RWPE1 (cell line): ENCODE measurements at places on chromosomes 2 and 18.

DNA sequence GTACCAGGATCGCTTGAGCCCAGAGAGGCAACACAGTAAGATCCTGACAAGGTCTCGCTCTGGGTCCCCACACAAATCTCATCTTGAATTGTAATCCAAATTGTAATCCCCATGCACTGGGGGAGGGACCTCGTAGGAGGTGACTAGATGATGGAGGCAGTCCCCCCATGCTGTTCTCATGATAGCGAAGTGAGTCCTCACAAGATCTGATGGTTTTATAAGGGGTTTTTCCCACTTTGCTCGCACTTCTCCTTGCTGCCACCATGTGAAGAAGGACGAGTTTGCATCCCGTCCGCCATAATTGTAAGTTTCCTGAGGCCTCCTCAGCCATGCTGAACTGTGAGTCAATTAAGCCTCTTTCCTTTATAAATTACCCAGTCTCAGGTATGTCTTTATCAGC, 46.0 kb upstream of the SERTAD2 start:
- no peak for DNase-seq

DNA sequence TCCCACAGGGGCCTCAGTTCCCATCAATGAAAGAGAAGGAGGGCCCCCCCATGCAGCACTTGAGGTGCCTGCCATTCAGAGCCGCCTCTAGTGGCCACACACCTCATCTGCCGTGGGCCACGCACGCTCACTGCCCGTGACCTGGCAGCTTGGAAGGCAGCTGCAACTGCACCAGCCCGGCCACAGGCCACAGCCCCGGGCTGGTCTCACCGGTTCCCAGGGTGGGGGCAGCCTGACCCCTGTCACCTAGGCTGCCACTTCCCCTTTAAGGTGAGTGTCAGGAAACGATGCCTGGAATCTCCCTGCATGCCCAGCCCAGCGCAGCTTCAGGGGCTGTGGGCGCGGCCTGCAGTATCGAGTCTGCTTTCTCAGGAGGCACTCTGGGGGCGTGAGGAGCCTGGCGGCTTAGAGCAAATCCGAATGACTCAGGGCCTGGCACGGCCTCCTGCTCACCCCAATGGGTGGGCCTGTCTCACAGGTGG, 2.6 kb downstream of the MAB21L4 start:
- DNase-seq, result peak; percentile 65

- DNase-seq, result no peak
Measured at GRCh38 chr2:16050908-16051489, 110.6 kb downstream of the MYCN start.

DNA sequence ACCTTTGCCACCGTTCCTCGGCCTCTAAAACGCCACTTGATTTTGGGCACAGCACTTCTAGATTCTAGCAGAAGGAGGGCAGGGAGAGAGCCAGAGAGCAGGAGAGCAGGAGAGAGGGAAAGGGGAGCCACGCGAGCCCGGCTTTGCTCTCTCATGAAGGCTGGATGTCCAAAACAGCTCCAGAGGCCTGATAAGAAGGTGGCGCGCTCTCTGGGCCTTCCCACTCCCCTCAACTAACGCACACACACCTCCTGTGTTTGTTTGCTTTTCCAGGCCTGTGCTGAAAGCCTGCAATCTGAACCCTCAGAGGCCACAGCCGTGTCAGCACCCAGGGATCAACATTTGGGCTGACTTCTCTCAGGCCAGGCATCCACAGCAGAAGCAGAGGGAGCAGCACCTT, 184.8 kb upstream of the SOX11 start:
- DNase-seq, result no peak

DNA sequence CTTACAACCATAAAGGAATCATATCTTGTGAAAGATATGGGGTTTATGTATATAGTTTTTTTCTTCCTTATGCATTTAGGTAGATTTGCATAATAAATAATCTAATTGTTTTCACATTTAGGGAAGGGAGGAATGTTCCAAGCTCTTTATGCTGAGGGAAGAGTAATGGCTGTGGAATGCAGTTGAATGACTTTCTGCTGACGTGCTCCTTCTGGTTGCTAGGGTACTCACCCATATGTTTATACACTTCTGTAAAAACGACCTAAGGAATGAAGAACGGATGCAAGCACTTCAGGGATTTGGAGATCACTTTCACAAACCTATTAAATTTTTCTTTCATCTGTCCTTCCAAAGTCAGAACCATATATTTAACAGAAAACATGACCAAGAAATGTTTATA, 29.2 kb upstream of the PPP4R1 start:
- DNase-seq, result peak; percentile 93
